ENCODE measurements at places on chromosomes 1 and 21. TPM values are rescaled to one million over a fixed set of nuclear protein-coding genes. Genes with fewer than 3 reads are reported as not detected.

CA14 gene
- not detected for total RNA-seq

PRELP gene
- not detected for total RNA-seq

C1QTNF12 gene
- total RNA-seq: 4.2 TPM

C1orf115 gene
- total RNA-seq: 0.76 TPM

GCSAML gene
- total RNA-seq: not detected

DNA sequence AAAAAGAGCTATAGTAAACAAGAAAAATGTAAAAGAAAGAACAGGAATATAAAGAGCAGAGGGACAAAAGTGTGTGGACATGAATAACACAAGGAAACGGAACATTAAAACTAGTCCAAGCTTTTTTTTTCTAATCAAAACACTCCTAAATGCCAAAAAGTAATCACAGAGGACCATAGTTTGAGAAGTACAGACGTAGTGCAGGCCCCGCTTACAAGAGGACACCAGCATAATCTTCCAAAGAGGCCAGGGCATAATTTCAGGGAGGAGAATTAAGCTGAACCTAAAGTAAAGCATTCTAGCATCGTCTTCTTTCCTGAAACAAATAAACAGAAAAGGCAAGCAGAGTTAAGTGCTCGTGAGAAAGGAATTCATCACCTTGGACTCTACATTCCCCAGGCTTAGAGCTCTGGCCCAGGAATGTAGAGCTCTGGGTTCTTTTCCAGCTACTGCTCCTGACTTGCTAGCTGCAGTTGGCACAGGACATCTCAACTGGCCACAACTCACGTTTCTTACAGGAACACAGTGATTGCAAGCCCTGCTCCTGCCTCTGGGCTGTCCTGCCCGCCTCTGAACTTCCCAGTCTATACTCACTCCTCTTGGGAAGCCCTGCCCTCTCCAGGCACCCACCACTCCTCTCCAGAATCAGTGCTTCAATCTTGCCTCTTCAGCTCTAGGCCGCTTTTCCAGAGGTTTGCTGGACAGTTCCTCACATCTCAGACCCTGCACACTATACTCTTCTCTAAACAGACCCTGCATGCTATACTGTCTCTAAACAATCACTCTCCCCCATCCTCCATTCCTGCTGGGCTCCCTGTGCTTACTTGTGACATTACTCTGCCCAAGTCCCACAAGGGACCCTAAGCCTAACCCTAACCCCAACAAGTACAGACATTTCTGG is 9.8 kb downstream of the RGS8 start:
- H3K36me3 ChIP-seq: no peaks in the 10 kb centered on the region
- H3K4me3 ChIP-seq: no peak overlapping the region
- no peak overlapping the region for H3K27ac ChIP-seq
- H3K27me3 ChIP-seq: peaks cover 15% of the 10 kb centered on the region

GRCh38 chr1:245770156-245770555 is 615.4 kb downstream of the KIF26B start:
- DNase-seq: no peak
- no peak overlapping the region for H3K27ac ChIP-seq
- H3K4me3 ChIP-seq: no peak overlapping the region
- H3K4me1 ChIP-seq: no peaks in the 10 kb centered on the region
- H3K27me3 ChIP-seq: no peaks in the 10 kb centered on the region
- peaks cover 26% of the 10 kb centered on the region for H3K36me3 ChIP-seq

- DNase-seq: peak; percentile 67
- no peak within 1 kb of the TSS for H3K27ac ChIP-seq
- H3K27me3 ChIP-seq: peaks cover 45% of the 10 kb centered on the region
Observed at GRCh38 chr1:93447481-93448291, at the start of gene FNBP1L. Gene FNBP1L, plus strand, starts transcription at chr1:93448118. Its CDS starts 164 bp downstream, at chr1:93448282.

- H3K36me3 ChIP-seq: no peaks in the 10 kb centered on the region
- H3K27me3 ChIP-seq: peaks cover 46% of the 10 kb centered on the region
- H3K27ac ChIP-seq: no peak overlapping the region
Observed at GRCh38 chr1:38444311-38444710, 397.7 kb upstream of the POU3F1 start.

- no peaks in the 10 kb centered on the region for H3K27me3 ChIP-seq
- no peak for DNase-seq
- peaks cover 5% of the 10 kb centered on the region for H3K4me1 ChIP-seq
- no peak overlapping the region for H3K27ac ChIP-seq
Observed at GRCh38 chr21:34186109-34186719, 112.8 kb downstream of the MRPS6 start.

DNA sequence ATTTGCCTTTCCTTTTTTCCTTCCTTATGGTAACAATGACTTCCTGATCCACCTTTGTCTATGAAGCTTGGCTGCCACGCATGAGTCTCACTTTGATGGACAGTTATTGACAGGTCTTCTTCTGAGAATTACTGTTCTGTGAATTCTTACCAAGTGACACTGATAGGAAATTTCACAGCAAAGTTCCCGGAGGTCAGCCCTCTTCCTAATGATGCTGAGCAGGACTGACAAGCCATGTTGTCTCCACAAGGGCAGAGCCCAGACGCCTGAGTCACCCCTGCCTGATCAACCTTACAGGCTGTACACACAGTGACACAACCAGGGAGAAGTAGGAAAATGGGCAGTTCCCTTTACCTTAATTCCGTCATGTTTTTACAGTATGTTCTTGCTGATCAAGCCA is 44.2 kb downstream of the ZC3H11B start:
- no peak overlapping the region for H3K4me3 ChIP-seq
- H3K36me3 ChIP-seq: no peaks in the 10 kb centered on the region
- no peak overlapping the region for H3K27ac ChIP-seq
- H3K4me1 ChIP-seq: no peaks in the 10 kb centered on the region
- H3K27me3 ChIP-seq: no peaks in the 10 kb centered on the region
- no peak for DNase-seq

GRCh38 chr1:63709267-63709828 is 64.5 kb upstream of the ROR1 start:
- no peak for DNase-seq
- no peaks in the 10 kb centered on the region for H3K27me3 ChIP-seq
- no peak overlapping the region for H3K4me3 ChIP-seq
- H3K36me3 ChIP-seq: no peaks in the 10 kb centered on the region
- H3K27ac ChIP-seq: no peak overlapping the region
- no peaks in the 10 kb centered on the region for H3K4me1 ChIP-seq

DNA sequence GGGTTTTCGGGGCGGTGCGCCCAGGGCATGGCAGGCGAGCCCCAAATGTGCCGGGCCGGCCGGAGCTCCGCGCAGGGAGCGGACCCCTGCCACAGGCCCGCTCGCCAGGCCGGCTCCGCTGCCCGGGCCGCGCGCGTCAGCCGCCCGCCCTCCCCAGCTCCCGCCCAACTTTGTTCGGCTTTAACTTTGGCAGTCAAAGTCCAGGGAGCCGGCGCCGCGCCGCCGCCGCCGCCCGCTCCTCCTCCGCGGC is 488 bp downstream of the SLC35D1 start:
- H3K4me3 ChIP-seq: peak overlapping the region; percentile 85
- H3K4me1 ChIP-seq: peaks cover 24% of the 10 kb centered on the region
- H3K27me3 ChIP-seq: no peaks in the 10 kb centered on the region

DNA sequence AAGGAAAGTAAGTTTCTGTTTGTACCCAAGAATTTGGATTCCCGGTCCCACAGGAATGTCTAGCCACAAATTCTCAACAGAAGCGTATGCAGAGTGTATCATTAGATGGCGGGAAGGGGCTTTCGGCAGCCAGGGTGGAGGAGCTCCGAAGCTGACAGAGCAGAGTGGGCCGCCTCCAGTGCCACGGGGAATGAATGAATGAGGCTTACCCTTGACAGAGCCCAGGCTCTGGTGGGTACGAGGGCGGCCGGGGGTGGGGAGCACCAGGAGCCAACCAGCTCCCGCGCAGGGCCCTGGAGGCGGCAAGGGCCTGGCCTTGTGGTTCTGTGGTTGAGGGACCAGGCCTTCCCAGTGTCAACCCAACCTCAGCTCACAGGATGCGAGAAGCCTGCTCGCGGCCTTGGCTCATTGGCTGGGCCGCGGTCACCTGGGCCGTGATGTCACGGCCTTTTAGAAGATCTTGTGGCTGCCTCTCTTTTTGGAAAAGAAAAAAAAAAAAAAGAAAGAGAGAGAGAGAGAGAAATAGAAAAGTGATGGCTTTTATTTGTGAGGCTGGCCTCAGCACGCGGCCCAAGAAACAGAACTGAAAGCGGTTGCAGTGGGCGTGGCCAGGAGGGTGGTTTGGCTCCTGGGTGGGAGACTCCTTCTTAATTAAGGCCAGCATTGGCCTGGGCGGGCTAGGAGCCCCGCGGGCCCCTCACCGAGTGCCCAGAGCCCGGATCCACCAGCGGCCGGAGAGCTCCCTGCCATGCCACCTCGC is 34.9 kb upstream of the RUNX3 start:
- H3K27ac ChIP-seq: peak overlapping the region; percentile 97
- no peaks in the 10 kb centered on the region for H3K27me3 ChIP-seq
- peak; percentile 97 for DNase-seq
- H3K4me3 ChIP-seq: peak overlapping the region; percentile 93
- H3K36me3 ChIP-seq: peaks cover 46% of the 10 kb centered on the region
- peaks cover 78% of the 10 kb centered on the region for H3K4me1 ChIP-seq

DNA sequence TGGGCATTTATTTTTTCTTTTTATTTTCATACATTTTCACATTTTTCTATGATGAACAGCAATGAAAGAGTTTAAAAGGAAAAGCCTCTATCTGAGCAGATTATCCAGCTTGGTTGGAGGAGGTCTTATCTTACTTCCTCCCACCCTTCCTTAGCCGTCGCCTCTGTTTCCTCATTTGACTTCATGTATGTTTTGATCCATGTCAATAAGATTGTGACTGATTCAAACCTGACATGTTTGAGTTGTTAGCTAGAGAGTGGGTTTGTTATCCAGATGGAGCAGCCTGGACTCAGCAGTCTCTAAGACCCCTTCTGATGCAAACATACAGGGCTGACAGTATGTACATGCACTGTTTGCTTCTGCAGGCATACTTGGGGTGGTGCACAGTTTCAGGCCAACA is 31.2 kb downstream of the MACO1 start:
- no peaks in the 10 kb centered on the region for H3K27me3 ChIP-seq
- peaks cover under 1% of the 10 kb centered on the region for H3K4me1 ChIP-seq
- H3K27ac ChIP-seq: no peak overlapping the region
- no peak for DNase-seq

- no peak overlapping the region for H3K27ac ChIP-seq
- DNase-seq: no peak
- H3K27me3 ChIP-seq: no peaks in the 10 kb centered on the region
- H3K4me3 ChIP-seq: no peak overlapping the region
Observed at GRCh38 chr1:17472814-17473213, 33.3 kb upstream of the RCC2 start.

DNA sequence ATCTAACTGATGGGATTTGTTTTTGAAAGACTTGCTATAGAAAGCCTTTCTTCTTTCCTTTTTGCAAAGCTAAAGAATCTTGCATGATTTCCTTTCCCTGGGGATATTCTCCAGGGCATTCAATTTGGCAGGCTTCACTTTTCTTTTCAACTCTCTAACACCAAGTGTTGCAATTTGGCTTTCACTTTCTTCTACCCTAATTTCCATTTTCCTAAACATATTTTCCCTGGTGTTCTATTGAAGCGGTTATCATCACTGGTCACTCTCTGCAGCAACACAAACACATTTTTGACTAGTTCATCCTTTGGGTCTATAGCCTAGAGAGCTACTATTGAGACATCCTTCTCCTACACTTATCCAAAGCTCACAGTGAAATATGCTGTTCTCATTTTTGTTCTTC is 424.5 kb downstream of the NEGR1 start:
- H3K4me1 ChIP-seq: no peaks in the 10 kb centered on the region
- no peak for DNase-seq
- H3K4me3 ChIP-seq: no peak overlapping the region
- H3K27ac ChIP-seq: no peak overlapping the region
- H3K36me3 ChIP-seq: no peaks in the 10 kb centered on the region
- no peaks in the 10 kb centered on the region for H3K27me3 ChIP-seq

GRCh38 chr1:169121146-169121923 is 14.8 kb downstream of the ATP1B1 start:
- H3K36me3 ChIP-seq: no peaks in the 10 kb centered on the region
- H3K27me3 ChIP-seq: no peaks in the 10 kb centered on the region
- no peak overlapping the region for H3K27ac ChIP-seq
- H3K4me1 ChIP-seq: peaks cover 7% of the 10 kb centered on the region
- DNase-seq: no peak

DNA sequence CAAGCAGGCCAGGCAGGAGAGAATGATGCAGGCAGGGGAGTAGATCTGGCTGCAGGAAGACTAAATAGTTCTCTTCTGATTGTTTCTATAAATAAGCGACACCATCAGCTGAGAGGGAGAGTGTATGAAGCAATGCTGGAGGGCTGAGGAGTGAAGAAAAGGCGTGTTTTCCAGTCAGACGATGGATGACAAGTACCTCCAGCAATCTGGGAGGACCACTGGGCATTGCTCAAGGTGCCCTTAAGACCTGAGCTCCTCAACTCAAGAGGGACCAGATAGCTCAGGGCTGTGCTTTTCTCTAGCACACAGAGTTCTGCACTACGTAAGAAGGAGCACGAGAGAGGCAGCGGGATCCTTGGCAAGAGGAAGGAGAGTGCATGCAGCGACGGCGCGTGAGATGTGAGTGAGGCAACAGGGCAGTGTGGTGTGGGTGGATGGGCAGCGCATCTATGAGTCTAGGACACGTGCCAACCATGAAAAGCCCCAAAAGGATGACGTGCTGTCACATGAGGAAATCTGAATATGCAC is 36.0 kb downstream of the PABPC4 start:
- H3K4me1 ChIP-seq: no peaks in the 10 kb centered on the region
- DNase-seq: no peak
- H3K36me3 ChIP-seq: peaks cover 15% of the 10 kb centered on the region
- H3K4me3 ChIP-seq: no peak overlapping the region
- no peaks in the 10 kb centered on the region for H3K27me3 ChIP-seq
- no peak overlapping the region for H3K27ac ChIP-seq

DNA sequence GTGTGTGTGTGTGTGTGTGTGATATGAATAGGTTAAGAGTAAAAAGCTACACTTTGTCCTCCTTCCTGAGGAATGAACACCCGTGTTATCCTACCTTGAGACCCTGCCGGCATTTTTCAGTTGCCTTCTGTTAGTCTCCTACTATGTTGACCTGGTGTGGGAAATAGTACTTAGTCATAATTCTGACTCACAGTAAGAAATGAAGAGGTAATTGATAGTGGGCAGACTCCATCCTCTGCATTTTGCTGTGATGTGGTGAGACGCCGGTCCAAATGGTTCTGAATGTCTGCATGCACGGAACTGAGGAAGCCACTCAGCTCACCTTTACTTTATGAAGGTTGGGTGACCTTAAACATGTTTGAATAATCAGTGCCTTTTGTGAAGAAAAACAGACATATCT is 12.6 kb downstream of the CD101 start:
- no peaks in the 10 kb centered on the region for H3K36me3 ChIP-seq
- peaks cover 8% of the 10 kb centered on the region for H3K4me1 ChIP-seq
- H3K27ac ChIP-seq: no peak overlapping the region
- H3K4me3 ChIP-seq: no peak overlapping the region
- no peak for DNase-seq

GRCh38 chr1:118266436-118266835 is 81.4 kb upstream of the SPAG17 start:
- H3K4me1 ChIP-seq: no peaks in the 10 kb centered on the region
- no peak for DNase-seq
- no peaks in the 10 kb centered on the region for H3K36me3 ChIP-seq

DNA sequence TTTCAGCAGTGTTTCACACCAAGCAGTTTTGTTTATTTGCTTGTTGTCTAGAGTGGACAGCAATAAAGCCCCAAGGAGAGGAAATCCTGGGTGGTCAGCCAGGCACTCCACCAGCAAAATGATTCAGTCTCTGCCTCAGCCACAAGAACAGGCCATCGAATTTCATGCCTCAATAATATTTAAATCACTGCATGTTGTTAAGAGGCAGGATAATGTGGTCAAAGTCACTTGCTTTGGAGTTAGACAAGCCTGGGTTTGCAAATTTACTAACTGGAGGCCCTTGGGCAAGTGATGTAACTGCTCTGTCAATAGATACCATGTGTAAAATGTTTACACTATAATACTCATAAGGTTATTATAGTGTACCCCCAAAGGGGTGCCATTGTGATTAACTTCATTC is 349.6 kb downstream of the LMO4 start:
- no peak overlapping the region for H3K4me3 ChIP-seq
- no peak overlapping the region for H3K27ac ChIP-seq
- DNase-seq: no peak
- H3K36me3 ChIP-seq: no peaks in the 10 kb centered on the region
